ENCODE measurements at places on chromosomes 6 and 20.

- no peak for DNase-seq
These were observed 130.3 kb downstream of the OPRM1 start for GRCh38 chr6:154169193-154169847.

- peak; percentile 55 for DNase-seq
These were observed 120.5 kb downstream of the TRIM27 start for GRCh38 chr6:28803337-28803709.

GRCh38 chr6:42889815-42890214 lies 10.4 kb downstream of the RPL7L1 start:
- no peak for DNase-seq

- DNase-seq = peak; percentile 47
These were observed 64.6 kb downstream of the MAN1A1 start for GRCh38 chr6:119284861-119285521.

DNA sequence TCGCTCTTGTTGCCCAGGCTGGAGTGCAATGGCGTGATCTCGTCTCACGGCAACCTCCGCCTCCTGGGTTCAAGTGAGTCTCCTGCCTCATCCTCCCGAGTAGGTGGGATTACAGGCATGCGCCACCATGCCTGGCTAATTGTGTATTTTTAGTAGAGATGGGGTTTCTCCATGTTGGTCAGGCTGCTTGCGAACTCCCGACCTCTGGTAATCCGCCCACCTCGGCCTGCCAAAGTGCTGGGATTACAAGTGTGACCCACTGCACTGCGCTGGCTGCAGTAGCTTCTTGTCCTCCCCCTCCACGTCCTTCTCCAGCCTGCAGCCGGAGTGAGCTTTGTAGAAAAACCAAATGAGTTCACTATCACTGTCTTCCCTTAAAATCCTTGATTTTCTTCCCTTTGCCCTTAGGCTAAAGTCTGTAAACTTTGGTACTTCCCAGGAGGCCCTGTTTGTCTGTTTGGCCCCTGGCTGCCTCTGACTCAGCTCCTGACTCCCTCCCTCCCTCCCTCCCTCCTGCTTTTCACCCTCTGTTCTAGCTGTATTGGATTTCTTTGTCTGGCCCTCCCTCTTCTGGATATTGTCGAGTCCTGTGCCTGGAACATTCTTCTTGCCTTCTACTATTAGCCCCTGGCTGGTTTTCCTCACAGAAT lies 12.9 kb downstream of the PARD6B start:
- DNase-seq = peak; percentile 75

DNA sequence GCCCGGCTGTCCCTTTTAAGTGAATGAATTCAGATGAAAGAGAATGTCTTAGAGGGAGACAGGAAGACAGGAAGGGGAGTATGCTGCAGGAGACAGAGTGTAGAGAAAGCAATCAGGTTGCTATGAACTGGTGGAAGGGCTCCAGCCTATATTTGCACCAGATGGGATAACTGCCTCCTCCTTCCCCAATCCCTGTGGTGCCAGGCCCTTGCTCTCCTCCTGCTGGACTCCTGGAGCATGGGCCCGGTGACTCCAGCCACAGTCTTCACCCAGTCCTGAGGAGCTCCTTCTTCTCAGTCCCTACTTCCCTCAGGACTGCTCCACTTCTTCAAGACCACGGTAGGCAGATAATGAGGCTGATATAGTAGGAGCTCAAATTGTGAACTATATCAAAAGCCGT lies 91.8 kb downstream of the TMEM200A start:
- no peak for DNase-seq

GRCh38 chr20:34083137-34083536 lies 28.9 kb downstream of the EIF2S2 start:
- peak; percentile 57 for DNase-seq

DNA sequence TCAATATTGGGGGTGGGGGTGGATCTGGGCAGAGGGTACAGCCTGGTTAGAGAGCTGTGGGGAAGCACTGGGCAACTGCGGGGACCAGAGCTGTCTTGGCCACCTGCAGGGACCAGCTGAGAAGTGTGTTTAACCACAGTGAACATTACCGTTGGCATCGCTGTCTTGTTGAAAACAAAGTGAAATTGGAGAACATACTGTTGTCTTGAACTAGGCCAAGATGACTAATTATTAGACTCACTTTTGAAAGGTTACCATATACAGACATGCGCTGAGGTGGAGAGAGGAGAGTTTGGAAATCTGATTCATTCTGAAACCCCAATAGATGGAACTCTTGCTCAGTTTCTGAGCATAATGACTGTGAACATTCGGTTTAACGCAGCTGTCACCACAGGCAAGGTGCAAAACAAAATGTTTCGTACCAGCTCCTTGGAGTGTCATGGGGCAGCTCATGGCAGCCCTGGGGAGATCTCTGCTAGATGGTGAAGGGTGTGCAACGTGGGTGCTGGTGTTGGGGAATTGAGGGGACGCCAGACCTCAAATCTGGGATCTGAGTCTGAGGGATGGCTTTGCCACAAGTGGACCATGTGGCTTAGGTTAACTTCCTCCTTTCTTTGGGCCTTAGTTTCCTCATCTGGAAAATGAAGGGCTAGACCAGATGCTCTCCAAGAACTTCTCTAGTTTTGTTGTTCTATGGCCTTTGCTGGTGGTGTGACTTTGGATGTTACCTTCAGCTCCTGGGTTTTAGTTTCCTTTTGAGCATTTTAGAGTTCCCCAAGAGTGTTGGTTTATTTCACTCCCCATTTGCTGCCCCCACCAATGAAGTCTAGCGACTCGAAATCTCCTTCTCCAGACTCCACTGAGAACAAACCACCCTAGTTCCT lies 24.6 kb upstream of the GTSF1L start:
- DNase-seq = no peak

DNA sequence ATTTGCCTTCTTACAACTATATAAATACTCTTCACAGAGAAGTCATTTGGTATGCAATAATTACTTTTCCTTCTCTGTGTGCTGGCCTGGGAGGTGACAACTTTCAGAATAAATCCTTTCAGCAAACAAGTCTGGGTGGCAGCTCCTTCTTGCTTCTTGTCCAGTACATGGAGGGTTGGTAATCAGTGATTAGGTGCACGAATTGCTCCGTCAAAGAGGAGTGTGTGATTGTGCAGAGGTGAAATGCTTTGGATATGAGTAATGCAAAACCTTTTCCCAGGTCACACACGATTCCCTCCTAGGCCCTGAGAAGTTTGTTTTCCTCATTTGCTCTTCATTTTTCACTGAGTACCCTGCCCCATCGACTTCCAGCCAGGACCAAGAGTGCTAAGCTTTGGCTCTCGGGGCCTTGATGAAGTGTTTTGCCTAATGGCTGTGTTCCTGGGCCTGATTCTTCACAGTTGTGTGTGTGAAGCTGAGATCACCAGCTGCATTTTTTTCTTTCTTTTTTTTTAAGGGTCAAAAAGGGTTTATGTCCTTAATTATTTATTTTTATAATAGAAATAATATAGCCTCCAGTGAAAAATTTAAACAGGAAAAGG lies 216.5 kb downstream of the ZMYND8 start:
- no peak for DNase-seq

DNA sequence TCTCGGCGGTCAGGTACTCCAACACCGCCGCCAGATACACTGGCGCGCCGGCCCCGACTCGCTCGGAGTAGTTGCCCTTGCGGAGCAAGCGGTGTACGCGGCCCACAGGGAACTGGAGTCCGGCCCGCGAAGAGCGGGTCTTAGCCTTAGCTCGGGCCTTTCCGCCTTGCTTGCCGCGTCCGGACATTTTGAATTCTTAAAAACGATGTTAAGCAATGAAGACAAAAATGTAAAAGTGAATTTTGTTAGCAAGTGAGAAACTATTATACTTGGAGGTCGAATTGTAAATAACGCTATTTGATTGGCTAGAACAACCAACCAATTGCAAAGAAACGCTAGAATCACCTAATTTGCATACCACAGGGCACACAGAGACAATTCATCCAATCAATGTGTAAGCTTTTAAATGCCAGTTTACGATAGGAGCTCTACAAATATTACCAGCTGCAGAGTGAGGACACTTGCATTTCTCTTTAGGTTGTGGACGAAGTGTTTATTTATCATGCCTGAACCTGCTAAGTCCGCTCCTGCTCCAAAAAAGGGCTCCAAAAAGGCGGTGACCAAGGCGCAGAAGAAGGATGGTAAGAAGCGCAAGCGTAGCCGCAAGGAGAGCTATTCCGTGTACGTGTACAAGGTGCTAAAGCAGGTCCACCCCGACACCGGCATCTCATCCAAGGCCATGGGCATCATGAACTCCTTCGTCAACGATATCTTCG lies 112.0 kb downstream of the HFE start:
- DNase-seq = peak; percentile 78

DNA sequence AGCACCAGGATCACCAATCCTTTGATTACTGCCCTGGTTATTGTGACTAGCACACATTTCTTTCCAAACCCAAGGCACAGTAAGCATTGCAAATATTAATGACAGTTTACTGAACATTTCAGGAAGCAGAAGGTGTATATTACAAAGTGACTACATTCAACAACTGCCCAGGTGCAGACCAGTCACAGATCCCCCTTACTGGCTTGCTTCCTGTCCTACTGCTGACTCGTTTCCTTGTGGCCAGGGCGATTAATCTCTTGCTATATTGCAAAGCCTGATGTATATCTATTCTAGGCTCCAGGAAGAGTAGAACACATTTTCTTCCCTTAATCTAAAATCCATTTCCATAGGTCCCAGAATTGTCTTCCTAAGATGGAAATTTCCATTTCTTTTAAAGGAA lies 77.2 kb upstream of the EPHA7 start:
- DNase-seq = no peak

- no peak for DNase-seq
These were observed 30.9 kb downstream of the CD83 start for GRCh38 chr6:14148471-14148870.

DNA sequence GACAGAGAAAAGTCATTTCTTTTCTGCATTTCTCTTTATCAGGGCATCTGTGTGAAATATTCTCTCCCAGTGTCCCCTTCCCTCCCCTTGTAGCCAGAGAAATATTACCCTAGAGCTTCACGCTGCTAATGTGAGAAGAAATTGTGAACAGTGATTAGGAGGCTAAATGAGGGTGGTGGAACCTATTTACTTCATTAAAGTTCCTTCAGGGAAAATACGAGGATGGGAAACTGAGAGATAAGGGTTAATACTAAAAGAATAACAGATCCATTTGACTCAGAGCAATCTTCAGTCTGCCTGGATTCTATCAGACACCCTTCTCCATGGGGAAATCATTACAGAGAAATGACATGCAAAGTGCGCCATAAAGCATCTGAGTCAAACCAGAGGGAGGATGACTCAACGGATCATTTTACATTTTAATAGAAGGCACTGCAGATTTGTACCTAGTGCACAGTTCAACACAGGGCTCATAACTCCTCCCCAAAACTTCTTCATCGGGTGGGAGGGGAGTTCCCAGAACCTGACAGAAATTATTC lies 131.3 kb downstream of the GJA10 start:
- peak; percentile 43 for DNase-seq

GRCh38 chr6:111552241-111552744 lies 53.4 kb downstream of the TRAF3IP2 start:
- DNase-seq = peak; percentile 46

DNA sequence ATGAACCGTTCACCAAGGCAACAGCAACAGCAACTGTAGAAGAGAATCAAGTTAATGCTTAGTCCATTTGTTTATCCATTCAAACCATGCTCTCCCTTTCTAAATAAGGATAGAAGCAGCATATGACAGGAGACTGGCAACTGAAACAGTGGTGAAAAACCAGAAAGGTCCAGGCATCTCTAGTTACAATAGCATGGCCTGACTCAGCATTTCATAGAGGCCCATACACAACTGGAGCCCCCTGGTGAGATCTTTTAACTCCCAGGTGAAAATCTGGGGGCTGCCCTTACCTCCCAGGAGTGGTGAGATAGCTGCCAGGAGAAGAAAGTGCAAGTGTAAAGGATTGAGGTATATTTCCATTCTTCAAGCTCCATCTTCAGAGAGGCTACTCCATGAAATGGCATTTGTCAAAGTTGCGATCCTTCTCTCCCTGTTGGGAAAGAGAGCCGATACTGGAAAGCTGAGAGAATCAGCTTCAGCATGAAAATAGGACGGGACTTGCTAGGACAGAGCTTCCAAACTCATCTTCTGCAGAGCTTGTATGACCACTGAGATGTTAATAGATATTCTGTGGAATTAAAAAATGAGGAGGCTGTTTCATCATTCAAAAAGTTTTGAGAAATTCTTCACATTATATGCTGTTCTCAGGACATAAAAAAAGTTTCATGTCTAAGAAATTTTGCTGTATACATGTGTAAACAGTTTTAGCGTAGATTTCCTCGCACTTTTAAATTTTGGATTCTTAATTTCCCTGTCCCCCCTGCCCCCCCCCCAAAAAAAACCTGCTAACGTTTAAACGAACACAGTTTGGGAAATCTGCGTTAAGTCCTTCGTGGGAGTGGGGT lies 10.9 kb upstream of the SLC2A12 start:
- DNase-seq = no peak

GRCh38 chr6:144481527-144481926 lies 196.4 kb downstream of the UTRN start:
- DNase-seq = no peak

- no peak for DNase-seq
These were observed 252.4 kb downstream of the HDGFL1 start for GRCh38 chr6:22821664-22822320.

DNA sequence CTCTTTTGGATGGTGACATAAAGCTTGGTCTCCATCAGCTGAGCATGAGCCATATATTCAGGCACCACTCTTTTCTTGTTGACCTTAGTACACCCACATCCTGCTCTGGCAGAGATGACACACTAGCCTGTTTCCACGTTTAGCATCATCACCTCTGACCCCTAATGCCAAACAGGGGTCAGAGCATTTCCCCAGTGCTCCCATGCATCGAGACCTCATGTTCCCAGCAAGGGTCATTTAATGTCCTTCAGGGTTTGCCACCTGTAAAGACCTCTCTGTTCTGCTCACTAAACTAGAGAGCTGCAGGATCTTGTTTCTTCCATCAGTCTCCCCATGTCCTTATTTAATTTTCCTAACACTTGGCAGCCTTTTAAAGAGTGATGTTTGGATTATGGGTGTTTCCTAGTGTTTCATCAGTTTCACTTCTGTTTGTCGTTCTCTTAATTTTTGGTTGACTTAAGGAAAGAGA lies 97.5 kb downstream of the AIG1 start:
- no peak for DNase-seq

All from BE2C (cell line).